ENCODE measurements at places on chromosomes 5 and 9. TPM values are rescaled to one million over a fixed set of nuclear protein-coding genes. Genes with fewer than 3 reads are reported as not detected.

The TXNDC8 gene
- not detected for total RNA-seq

The KIF24 gene
- 0.21 TPM for total RNA-seq

The ECSCR gene
- 51.6 TPM for total RNA-seq

The PCDHA5 gene
- total RNA-seq = not detected

The C7 gene
- 179 TPM for total RNA-seq

The ANKRD34B gene
- total RNA-seq = not detected

All from ascending aorta (tissue), 2 donors.